Kasumi-1 (cell line): ENCODE measurements at places on chromosomes 1 and 21.
A peak's percentile ranks its signal among the peaks of the same experiment; 100 is the strongest.

DNA sequence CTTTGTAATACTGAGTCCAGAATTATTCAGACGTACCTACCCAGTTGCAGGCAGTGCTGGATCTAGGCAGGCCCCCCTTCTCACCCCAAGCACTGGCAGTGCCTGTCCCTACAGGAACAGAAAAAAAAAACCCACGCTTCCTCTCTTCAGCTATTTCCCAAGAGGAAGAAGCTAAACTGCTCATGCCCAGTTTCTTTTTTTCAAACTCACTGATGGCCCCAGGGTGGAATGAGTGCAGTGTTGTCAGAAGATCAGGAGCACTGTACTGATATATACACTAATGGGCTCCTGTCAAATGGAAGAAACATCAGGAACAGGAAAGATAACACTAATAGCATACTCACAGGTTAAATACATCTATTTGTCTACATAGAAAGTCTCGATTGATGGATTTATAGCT, 28.2 kb upstream of the DOCK7 start:
- peak; percentile 30 for DNase-seq

GRCh38 chr1:47893412-47893811, 103.8 kb downstream of the TRABD2B start:
- DNase-seq = no peak

DNA sequence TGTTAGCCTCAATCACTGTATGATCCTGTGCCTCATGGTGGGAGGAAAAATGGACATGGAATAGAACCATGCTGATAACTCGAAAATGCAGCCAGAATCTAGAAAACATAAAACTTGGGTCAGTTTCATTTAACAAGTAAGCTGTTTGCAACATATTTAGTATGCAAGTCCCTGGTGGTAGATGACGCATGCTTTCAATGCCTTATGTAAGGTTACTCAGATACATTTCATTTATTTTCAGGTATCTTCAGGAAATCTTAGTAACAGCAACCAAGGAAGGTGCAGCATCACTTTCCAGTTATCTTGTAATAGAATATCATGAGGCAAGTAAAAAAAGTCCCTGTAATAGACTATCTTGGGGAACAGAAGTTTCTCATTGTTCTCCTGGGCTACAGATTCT, 92.9 kb downstream of the RYR2 start:
- DNase-seq = no peak

- no peak for DNase-seq
Measured at GRCh38 chr1:121569428-121569827, 384.7 kb downstream of the SRGAP2C start.

DNA sequence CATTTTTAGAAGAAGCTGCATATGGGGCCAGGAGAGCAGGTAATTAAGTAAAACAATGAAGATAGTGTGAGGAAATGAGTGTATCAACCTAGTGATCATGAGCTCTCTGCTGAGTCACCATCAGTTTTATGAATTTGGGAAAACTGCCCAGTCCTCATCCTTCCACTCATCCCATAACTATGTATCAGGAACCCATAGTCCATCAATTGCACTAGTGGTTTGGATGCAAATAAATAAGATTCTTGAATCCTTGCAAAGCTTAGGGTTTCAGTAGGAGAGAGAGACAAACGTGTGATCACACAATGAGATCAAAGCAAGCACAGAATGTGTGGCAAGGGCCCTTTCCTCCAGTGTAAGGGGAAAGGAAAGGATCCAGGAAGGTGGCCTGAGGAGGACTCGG, 145.6 kb downstream of the ZZZ3 start:
- no peak for DNase-seq

DNA sequence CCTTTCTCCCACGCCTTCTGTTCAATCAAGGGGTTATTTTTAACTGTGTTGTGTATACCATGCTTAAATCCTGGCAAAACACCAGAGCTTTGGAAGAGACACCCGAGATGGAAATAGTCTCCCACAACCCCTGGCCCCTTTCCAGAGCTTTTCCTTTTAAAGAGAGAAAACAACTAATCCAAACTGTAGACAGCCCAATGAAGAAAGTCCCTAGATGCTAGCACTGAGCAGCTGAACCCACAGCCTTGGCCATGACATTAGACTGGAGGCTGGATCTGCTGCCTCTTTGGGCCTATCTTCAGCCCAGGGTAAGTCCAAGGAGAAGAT, 64.9 kb upstream of the ARTN start:
- DNase-seq = no peak

DNA sequence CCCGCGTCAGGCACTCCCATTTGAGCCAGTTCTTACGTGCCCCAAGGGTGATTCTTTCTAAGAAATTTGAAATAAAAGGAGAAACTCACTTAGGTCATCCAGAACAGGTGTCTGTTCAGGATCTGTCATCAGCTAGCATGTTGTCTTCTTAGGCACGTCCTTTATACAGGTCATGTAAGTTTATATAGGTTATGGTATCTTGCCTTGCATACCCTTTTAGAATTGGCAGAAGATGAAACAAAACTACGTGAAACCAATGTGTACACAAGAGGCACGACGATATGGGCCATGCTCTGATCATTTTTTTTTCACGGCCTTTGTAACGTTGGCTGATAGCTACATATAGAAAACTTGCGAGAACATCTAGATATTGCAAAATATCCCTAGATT, 579 bp upstream of the GTF2B start:
- DNase-seq = no peak

DNA sequence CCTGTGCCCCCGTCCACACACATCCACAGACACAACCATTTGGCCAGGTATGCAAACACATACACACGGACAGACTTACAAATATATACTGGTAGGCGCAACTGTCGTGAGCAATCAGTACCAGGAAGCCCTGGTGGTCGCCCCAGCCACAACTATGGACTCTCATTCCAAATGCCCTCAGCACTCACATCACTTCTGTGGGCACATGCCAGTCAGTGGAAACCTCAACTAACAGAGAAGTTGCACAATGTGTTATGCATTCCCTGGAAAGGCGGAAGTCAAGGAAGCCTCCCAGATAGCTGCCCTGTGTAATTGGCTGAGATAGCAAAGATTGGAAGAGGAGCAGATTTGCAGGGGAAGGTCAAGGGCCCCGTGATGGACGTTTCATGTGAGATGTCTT, 1.4 kb upstream of the HEYL start:
- no peak for DNase-seq
